Germinal center (tissue), 1 donor: ENCODE measurements at places on chromosomes 16 and 17.

DNA sequence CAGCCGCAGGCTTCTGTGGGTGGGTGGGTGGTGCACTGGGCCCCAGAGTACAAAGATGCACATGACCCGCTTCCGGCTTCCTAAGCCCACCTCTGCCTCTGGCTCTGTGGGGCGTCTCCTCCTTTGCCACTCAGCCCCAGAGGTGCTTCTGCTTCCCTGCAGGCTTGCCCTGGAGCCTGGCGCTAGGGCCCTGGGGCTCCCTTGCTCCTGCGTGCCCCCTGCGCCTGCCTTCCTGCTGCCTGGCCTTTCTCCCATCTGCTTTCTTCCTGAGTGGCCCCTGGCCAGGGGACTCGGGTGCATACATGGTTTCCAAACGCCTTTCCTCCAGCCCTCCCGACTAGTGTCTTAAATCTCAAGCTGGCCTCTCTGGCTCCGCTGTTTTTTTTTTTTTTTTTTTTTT is 3.4 kb downstream of the WWOX start:
- no peak for DNase-seq

- no peak for DNase-seq
Observed at GRCh38 chr17:79562931-79563210, 48.0 kb downstream of the RBFOX3 start.

- no peak for DNase-seq
Observed at GRCh38 chr17:63317166-63317840, 128.8 kb downstream of the CYB561 start.

GRCh38 chr17:57135789-57136291 is 50.8 kb downstream of the AKAP1 start:
- no peak for DNase-seq

DNA sequence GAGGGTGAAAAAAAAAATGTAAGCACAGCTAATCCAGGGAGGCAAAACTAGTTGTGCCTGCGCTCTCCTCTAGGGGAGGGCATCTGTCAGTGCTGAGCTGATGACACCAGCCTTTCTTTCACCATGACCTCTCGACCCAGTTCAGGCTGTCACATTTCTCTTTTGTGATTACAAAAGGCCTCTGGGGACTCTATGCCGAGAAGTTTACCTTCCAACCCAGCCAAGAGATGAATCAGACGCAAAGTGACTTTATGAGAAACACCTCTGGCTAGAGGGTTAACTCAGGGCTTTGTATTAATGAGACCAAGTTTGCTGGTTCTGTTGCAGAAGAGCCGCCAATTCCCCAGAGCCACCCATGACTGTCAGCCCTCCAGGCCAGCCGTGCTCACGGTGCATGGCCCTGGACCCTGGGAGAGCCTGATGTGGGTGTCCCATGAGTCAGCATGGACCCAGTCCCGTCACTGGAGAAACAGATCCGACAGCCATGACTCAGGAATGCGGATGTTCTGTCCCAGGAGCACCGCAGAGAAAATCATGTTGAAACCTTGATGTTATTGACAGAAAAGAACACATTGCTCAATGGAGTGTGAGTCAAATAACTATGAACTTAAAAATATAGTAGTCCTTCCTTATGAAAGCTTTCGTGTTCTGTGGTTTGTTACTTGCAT is 437.2 kb downstream of the HS3ST3B1 start:
- peak; percentile 45 for DNase-seq

- no peak for DNase-seq
Observed at GRCh38 chr16:23491490-23492391, 18.6 kb downstream of the GGA2 start.

GRCh38 chr16:17827313-17827712 is 356.6 kb upstream of the XYLT1 start:
- DNase-seq: no peak
